ENCODE measurements at places on chromosomes 13 and 19.
A peak's percentile ranks its signal among the peaks of the same experiment; 100 is the strongest.

DNA sequence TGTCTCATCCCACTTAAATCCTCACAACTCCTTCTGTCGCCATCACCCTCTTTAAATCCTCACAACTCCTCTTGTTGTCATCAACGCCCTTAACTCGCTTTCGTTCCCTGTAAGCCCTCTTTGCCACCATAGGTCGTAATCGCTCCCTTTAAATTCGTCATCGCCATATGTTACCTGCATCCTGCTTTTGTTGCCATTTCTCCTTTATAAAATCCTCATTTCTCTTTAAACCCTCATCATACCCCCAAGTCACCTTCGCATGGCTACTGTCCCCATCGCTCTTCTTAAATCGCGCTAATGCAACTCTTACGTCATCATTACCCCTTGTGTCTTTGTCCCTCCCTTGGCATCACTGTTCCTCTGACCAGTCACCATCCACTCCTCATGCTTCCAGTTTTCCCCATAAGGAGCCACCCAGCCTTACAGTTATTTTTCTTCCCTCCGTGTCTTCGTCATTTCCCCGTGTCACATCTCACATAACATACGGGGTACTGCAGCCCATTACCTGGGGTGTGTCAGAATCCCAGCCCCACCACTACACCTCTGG lies 539 bp downstream of the PLD3 start:
- no peak for DNase-seq

DNA sequence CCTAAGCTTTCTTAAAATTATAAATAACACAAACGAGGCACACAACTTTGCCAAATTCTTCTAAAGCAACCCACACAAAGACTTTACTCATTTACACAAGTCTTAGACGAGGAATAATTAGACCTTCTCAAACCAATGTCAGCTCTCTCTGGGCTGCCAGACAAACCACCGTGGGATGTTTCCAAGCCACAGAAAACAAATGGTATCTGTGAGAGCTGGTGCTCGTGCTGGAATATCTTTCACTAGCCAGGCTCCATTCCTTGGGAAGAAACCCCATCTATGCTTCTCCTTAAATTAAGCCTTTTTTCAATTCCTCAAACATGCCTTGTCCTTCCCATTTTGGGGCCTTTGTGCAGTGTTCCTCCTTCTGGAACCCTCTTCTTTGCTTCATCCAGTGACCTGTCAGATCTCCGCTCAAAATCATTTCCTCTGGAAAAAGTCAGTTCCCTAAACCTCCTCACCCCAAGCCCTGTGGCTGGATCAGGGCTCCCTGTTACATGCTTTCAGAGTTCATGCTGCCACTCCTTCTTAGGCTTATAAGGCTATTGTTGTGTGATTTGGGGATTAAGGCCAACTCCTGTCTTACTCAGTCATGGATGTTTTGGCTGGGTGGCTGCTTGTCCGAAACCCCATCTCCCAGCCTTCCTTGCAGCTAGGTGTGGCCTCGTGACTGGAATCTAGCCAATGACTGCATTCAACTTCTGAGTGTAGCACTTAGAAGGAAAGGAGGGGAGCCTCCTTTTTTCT lies 64.2 kb upstream of the GTF2F2 start:
- DNase-seq: no peak

GRCh38 chr13:46570273-46570672 lies 17.3 kb downstream of the LRCH1 start:
- no peak for DNase-seq

- DNase-seq: no peak
Measured at GRCh38 chr19:12886651-12886968, 391 bp downstream of the KLF1 start.

DNA sequence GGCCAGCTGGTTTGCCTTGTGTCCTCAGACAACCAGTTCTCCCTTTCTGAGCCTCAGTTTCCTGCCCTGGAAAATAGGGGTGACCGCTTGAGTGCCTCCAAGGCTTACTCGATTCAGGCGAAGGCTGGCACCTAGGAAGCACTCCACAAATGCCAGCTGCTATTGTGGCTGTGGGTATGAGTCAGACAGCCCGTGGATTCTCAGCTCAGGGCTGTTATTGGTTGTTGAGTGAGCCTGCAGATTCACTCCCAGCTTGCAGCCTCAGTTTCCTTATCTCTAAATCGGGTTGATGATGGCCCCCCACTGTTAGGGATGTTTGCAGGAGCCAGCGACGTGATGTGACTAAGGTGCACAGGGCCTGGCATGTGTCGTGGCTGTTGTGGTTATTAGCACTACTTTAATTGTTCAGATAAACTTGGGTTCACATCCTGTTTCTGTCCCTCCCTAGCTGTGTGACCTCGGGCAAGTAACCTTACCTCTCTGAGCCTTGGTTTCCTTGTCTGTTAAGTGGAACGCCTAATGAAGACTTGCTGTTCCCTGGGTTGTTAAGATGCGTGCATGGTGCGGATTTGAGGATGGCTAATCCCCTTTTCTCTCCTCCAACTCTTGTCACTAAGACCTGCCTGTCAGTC lies 2.4 kb downstream of the MARK4 start:
- no peak for DNase-seq

DNA sequence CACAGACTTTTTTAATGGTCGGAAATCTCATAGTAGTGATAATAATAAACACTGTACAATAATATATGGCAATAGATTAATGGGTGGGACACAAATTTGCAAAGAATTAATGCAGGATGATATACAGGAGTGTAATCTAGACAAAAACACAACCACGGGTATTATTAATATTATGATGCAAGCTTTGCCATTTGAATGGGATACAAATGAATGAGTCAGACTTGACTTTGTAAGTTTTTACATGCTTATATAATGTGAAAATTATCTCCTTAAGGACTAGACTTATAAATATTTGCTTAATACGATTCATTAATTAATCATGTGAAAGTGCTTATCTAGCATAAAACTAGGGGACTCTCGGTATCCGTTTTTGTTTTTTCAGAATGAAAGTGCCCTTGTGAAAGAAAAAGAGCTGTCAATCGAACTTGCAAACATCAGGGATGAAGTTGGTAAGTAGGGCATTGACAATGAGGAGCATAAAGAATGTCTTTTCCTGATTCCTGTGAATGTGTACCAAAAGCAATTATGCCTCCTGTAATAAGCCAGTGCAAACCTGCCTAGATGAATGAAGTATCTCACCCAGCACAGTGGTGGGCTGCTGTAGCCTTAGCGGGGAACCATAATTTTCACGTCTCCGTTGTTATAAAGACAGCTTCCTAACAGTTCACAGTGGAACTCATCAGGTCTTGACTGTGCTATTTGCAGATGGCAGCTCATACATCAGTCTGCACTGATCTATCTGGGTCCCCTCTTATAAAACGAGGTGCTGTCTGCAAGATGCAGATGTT lies 155.7 kb downstream of the SLC7A1 start:
- no peak for DNase-seq

DNA sequence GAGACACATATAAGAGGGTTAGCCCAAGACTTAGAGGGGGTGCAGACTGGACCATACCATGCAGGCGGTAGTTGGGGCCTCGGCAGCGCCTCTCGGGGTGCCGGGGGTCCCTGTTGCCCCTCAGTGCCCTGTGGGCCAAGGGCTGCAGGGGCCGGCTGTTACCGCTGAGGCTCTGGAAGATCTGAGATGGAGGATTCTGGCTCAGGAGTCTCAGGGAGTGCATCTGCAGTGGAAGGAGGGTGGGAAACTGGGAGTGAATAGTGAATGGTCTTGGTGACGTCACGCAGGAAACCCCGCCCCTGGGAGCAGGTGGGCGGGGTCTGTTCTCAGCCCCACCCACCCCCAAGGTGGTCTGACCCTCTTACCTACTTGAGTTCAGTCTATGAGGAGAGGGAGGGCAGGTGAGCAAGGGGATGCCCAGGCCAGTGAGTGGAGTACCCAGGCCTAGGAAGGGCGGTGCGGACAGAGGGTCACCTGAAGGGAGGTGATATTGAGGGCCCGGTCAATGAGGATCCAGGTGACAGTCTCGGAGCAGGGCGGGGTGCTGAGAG lies 1.7 kb upstream of the DBP start:
- DNase-seq: no peak

GRCh38 chr19:6602729-6603114 lies 11.8 kb upstream of the CD70 start:
- no peak for DNase-seq

DNA sequence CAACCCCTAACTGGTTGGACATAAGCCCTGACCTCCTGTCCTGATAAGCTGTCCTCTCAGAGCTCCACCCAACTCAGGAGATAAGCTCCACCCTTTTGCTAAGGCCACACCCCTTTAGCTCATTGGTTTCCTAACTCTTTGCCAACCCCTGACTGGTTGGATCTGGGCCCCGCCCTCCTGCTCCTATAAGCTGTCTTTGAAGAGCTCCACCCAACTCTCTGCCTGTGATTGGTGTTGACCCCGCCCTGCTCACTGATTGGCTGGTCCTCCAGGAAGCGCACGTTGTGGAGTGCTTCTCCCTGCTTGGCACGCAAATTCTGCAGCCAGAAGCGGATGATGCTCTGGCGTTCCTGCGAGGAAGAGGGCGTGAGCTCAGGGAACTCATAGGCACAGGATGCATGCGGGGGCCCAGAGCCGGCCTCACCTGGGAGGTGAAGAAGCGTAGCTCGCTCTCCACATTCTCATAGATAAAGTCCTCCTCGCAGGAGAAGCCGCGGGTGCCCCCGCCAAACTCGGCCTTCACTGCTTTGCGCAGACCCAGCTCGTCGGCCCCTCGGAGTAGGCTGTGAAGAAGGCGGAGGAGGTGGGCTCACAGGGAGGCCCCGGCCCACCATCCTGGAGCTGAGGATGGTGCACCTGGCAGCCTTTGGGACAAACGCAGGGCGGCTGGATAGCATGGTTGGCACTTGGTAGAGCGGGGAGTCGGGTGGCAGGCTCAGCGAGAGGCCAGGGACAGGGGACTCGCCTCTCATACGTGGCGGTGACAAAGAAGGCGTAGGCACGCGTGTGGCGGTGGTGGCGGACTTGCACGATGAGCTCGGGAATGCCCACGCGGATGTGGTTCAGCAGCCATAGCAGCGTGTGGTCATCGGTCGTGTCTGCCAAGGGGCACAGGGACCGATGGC lies 1.7 kb downstream of the ANO8 start:
- DNase-seq: no peak

- no peak for DNase-seq
Measured at GRCh38 chr13:29564818-29565217, 30.7 kb downstream of the SLC7A1 start.

DNA sequence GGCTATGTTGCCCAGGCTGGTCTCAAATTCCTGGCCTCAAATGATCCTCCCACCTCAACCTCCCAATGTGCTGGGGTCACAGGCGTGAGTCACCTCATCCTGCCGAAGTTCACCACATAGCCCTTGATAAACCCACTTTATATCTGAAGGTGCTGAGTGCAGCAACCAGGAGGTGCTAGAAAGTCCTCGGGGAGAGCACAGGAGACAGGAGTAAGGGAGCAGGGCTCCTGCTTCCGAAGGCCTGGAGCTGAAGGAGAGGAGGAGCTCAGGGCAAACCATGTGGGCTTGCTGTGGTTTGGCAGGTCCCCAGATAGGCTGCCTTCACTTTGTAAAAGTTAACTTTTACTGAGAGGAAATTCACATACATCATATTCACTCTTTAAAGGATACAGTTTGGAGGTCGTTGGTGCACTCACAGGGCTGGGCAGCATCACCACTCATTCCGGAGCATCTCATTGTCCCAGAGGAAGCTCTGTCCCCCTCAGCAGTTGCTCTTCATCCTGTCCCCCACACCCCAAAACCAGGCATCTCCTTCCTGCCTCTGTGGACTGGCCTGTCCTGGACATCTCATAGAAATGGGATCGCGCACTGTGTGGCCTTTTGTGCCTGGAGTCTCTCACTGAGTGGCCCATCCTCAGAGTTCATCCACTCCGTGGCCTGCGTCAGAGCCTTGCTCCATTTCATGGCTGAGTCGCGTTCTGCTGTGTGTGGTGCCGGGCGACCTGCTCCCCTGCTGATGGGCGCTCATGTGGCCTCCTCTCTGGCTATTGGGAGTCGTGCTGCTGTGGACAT lies 49.5 kb downstream of the KDM4B start:
- no peak for DNase-seq

DNA sequence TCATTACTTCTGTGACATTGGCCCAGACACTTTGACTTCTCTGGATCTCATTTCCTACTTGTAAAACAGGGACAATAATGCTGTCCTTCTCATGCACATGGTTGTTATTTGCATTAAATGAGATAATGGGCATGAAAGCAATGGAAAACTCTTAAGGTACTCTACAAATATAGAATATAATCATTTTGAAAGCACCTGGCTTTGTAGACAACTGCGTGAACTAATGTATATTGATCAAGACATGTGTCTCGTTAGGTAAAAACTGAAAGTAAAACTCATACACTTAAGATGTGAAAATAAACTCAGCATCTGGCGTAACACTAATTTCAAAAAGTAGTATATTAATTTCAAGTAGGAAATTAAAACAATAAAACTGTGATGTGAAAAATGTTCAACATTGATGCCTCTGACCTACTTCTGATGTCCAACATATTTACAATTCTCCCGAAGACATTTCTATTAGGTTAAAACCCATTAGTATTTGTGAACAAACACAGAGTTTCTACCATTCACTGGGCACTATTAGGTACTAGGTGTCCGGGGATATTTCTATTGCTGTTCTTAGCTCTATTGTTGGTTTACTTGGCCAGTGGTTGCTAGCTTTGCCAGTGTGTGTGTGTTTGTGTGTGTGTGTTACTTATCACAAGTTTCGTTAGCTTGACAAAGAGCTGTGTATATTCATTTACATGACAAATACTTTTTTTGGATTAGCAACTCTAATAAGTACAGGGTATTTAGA lies 220.5 kb downstream of the KCNRG start:
- DNase-seq: no peak

DNA sequence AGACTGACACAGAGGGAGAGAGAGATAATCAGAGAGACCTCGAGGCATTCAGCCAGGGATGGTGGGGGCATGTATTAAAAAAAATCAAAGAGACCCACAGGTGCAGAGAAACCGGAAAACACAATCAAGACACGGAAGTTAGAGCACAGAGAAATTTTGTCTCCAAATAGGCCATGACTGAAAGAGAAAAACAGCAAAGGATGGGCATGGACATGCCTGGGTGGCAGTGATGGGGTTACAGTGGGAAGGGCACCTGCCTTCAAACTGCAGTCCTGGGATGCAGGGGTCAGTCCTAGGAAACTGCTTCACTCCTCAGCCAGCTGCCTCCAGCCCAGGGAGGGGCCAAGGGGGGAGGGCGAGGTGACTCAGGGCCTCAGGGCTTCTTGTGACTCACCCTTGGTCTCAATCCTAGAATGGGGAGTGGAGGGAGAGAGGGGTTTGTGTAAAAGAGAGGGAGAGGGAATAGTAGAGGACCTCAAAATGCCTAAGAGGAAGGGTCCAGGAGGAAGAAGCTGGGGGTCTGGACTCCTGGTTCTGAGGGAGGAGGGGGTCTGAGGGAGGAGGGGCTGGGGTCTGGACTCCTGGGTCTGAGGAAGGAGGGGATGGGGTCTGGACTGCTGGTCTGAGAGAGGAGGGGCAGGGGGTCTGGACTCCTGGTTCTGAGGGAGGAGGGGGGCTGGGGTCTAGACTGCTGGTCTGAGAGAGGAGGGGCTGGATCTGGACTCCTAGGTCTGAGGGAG lies 3.6 kb upstream of the KCNN4 start:
- DNase-seq: peak; percentile 42

GRCh38 chr19:34336781-34337271 lies 28.2 kb upstream of the GPI start:
- DNase-seq: peak; percentile 5

Measured in amniotic stem cell (primary cell).